PC-9 (cell line): ENCODE measurements at places on chromosomes 5 and 9. TPM values are rescaled to one million over a fixed set of nuclear protein-coding genes. Genes with fewer than 3 reads are reported as not detected.

Gene SLU7
- 53.6 and 75.3 TPM in 2 replicates for total RNA-seq

Gene FOXD4L4
- total RNA-seq = 0.24 and 0.53 TPM in 2 replicates

Gene ZBED3
- 6.1 and 12.3 TPM in 2 replicates for total RNA-seq

GRCh38 chr5:174601946-174602345 is 122.4 kb upstream of the MSX2 start:
- DNase-seq = no peak

DNA sequence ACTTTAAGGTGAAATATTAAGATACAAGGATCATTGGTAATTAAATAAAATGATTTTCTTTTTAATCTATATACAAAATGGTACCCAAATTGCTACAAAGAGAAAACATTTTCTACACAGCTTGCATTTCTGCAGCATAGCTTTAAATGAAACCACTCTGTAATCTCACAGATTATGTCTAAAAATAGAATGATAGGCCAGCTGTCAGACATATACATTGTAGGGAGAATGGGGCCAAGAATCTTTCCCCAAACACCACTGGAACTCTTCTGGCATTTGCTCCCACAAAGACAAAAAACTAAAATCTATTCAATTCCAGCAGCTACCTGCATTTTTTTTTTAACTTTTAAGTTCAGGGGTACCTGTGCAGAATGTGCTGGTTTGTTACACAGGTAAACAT is 124.1 kb upstream of the NR5A1 start:
- DNase-seq = no peak

DNA sequence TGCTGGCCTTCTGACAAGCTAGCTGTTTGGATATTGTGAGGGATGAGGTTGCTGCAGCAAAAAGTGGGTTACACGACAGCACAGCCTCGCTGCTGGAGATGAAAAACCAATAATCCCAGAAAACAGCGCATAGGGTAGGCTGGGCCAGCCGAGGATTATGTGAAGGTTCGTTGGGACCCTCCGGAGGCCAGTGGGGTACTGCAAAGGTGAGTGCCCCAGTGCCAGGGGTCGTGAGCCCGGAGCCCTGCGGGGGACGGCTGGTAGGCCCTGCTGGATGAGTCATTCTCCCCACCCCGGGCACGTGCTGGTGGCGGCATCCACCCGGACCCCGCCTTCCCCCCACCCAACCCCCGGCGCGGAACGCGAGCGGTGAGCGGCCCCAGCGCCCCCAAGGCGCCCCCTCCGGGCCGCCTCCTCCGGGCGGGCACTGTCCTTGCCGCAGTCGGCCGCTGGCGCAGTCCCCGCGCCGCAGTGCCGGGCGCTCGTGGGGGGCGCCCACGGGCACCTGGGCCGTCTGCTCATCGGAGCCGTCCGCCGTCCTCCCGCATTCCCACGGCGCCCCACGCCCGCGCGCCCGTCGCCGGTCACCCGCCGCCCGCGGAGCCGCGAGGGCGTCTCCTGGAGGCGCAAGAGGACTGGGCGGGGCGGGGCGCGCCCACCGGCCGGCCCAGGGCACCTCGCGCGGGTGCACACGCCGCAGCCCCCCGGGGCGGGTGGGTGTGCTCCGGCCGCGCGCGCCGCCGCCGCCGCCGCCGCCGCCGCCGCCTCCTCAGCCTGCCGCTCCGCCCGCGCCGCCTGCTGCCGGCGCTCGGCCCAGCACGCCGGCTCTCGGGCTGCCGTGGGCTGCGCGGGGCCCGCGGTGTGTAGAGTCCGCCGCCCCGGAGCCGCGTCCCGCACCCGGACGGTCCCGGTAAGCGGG is at the start of gene PHF24:
Gene PHF24 (plus strand): TSS at position 794 of the 919 bp plus-strand sequence. CDS start 13,014 bp downstream, outside the sequence.
- DNase-seq = no peak

GRCh38 chr5:161442471-161442870 is 104.1 kb downstream of the GABRB2 start:
- DNase-seq = no peak

GRCh38 chr5:2221450-2221849 is 338.7 kb upstream of the IRX4 start:
- DNase-seq = no peak

- DNase-seq = no peak
These were observed 145.0 kb downstream of the EGFLAM start for GRCh38 chr5:38403406-38403805.

DNA sequence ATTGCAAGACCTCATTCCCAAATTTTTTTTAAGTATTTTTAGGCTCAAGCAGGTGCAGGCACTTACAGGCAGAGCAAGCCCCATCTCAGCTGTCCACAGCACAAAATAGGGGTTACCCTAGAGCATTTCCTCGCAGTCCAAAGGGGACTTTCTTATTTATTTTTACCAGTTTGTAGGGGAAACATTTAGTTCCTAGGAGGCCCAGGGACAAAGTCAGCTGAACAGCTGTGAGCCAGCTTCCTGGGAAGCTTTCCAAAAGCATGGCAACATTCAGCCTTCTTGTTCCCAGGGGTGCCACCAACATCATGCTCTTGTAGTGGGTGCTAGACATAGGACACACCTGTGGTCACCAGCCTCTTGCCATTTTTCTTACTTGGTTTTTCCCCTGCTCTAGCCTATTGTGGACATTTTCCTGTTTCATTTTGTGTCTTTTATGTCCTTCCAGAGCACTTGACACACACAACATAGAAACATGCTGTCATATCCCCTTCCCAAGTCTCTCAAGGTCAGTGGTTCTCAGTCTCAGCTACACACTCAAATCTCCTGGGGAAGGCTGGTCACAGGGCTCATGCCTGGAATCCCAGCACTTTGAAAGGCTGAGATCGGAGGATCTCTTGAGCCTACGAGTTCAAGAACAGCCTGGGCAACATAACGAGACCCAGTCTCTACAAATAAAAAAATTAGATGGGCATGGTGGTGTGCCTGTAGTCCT is 38.2 kb downstream of the HAVCR1 start:
- DNase-seq = no peak

- no peak for DNase-seq
These were observed 3.0 kb downstream of the NFIL3 start for GRCh38 chr9:91420501-91421127.

GRCh38 chr5:1509346-1510085 is 14.2 kb downstream of the LPCAT1 start:
- no peak for DNase-seq

DNA sequence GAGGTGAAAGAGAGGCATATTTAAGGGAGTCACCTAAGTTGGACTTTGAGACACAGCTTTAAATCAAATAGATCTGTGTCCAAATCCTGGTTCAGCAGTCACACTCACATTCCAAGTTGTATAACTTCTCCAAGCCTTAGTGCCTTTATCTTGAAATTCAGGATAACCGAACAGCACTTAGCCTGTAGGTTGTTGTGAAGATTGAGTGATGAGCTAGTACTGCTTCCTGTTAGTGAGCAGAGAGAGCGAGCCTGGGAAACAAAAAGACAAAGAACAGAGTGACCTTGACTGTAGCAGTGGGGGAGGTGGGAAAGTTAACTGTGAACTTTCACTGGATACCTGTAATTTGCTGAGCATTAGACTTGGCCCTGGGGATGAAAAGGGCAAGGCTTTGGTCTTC is 22.4 kb downstream of the MAML1 start:
- no peak for DNase-seq

DNA sequence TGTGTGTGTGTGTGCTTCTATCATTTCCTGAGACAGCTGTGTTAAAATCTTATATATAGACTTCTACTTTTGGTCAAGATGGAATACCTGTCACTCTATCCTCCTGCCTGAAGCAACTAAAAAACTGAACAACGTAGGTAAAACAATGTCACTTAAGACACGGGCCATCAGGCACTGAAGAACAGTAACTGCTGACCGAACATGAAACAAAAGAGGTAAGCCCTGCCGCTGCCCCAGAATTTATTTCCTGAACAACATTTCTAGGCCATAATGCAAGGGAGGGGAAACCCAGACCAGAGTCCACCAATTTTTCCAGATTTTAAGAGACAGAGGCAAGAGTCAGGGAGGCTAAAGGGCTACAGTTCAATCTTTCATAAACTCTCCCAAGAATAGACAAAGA is 156.0 kb downstream of the CDC42SE2 start:
- no peak for DNase-seq

- DNase-seq = no peak
These were observed 72.0 kb upstream of the STXBP1 start for GRCh38 chr9:127539982-127540663.

- no peak for DNase-seq
These were observed 38.9 kb upstream of the NR3C1 start for GRCh38 chr5:143442385-143442784.

DNA sequence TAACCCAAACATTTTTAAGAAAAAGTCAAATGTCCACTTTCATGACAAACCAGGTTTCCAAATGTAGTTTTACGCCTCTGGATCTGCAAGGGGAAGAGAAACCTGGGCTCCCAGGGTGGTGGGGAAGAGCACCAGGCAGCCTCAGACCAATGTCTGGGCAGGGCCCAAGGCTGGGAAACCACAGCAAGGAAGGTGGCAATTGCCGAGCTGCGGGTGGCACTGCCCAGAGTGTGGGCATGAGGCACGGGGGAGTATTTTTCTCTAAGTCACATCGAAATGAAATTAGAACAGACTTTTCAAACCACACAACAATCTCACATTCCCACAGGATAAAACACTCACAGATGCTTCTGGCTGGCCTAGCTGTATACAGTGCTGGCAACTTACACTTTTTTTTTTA is 32.6 kb upstream of the RASGEF1C start:
- DNase-seq = no peak

DNA sequence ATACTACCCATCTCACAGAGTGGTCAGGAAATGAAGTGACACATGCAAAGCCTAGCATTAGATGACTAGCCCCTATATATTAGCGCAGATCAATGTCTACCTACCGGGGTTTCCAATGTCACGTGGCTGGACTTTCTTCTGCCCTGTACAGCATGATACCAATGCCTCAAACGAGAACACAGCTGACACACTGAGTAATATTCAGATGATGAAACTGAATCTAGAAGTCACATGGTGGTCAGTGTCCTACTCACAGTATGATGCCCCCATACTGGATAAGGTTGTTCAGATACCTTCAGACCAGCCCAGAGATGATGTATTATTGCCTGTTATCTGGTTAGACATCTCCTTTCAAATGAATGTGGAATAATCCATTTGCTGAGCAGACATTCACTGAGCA is 71.1 kb upstream of the FRRS1L start:
- DNase-seq = no peak

DNA sequence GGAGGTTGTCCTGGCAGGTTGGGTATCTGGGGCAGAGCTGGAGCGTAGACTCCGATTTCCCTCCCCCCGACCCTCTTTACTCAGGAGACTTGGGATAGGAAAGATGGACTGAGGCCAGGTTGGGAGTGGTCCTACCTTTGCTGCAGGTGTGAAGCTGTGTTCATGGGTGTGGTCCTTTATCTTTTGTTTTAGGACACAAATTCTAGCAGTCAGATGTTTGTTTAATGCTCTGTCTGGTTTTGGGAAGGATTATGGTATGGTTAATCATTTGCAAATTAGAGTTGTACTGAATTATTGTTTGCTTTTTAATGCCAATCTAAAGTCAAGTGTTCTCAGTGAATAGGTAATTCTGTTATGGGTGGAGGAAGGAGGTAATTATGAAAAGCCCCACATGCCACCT is 14.1 kb upstream of the FAM120AOS start:
- no peak for DNase-seq

DNA sequence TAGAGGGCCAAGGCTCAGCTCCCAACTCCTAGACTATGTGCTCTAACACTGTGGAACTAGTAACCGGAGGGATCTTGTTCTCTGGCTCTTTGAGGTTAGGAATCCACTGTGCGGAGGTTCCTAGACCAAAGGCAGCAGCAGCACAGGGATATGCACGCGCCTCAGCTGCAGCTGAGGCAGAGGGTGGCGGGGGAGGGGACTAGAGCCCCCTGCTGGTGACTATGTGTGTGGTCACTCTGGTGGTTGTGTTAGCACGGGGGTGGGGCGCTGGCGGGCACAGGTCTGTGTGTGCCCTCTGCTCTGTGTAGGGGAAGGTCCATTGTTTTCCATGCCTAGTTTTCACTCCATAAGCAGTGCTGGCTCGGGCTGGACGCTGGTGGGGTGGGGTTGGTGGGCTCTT is 458.0 kb upstream of the IZUMO3 start:
- DNase-seq = no peak

DNA sequence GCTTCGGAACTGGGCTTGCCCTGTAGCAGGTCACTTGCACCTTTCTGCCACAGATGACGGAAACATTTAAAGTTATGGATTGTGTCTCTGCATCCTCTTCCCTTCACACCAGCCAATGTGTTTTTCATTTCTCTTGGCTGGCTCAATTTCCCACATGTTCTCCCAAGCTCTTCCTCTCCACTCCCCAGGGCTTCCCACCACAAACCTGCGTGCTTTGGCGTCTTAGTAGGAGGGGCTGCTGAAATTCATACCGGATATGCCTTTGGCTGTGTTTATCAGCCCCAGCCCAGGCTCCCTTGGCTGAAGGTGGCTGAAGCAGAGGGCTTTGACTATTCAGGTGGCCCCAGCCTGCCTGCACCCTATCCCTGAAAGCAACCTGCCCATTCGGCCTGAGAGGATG is 32.1 kb downstream of the ADRB2 start:
- DNase-seq = no peak

GRCh38 chr9:456365-456764 is 241.7 kb downstream of the DOCK8 start:
- DNase-seq = peak; percentile 71

- no peak for DNase-seq
These were observed 485 bp upstream of the HABP4 start for GRCh38 chr9:96449523-96449844.
